ENCODE measurements at places on chromosomes 11 and 22. TPM values are rescaled to one million over a fixed set of nuclear protein-coding genes. Genes with fewer than 3 reads are reported as not detected.
A peak's percentile ranks its signal among the peaks of the same experiment; 100 is the strongest.

DNA sequence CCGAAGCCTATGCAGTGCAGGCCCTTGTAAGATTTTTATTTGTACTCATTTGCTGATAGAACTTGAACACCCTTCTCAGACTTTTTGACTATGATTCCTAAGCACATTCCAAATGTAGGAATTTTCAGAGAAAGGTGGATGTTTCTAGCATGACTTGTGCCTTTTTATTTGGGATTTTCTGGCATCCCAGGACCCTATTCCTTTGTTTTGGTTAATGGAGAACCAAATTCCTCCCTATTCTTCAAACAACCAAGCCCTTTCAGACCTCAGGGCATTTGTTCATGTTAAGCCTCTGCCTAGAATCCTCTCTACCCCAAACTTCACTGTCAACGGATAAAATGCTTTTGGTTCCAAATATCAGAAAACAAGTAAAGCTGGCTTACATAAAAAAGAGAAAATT lies 371.1 kb downstream of the DDX10 start:
- DNase-seq, result no peak

The KDM4E gene
- not detected for total RNA-seq

The PHLDA2 gene
- 41.6 TPM for total RNA-seq

- DNase-seq, result peak; percentile 58
Measured at GRCh38 chr11:59283825-59284772, 71.4 kb upstream of the MPEG1 start.

- no peak for DNase-seq
Measured at GRCh38 chr11:38246451-38246850, 1648.4 kb upstream of the RAG2 start.

GRCh38 chr22:38193580-38193979 lies 8.2 kb upstream of the MAFF start:
- DNase-seq, result no peak

DNA sequence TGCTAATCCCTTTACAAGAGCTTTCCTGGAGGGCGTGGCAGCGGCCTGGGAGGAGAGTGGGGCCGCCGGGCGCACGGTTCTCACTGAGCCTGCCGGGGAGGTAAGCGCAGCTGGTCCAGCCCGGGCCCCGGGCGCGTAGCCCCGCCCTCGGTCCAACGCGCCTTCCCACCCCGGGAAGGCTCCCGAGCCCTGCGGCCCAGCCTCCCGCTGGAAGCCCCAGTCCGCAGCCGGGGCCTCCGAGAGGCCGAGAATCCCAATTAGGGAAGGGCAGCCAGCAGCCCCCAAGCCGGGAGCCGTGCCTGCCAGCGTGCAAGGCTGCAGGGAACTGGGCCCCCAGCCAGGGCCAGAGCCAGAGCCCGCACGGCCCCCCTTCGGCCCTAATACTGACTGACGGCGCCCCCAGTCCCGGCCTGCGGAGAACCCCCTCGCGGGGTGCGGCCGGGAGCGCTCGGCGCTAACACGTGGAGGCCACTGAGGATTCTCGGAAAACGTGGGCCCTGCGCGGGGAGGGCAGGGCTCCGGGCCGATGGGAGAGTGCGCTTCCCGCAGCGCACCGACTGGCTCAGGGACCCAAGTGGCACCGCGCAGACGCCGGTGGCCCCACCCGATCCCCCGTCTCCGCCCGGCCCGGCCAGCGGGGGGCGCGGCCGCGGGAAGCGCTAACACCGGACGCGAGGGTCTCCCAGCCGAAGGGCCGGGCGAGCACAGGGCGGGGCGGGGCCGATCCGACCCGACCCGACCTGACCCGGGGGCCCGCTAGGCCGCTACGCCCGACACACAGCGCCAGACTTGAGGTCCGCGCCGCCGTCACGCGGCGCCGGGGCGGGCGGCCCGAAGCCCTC lies 5.7 kb downstream of the ZFTA start:
- peak; percentile 64 for DNase-seq

DNA sequence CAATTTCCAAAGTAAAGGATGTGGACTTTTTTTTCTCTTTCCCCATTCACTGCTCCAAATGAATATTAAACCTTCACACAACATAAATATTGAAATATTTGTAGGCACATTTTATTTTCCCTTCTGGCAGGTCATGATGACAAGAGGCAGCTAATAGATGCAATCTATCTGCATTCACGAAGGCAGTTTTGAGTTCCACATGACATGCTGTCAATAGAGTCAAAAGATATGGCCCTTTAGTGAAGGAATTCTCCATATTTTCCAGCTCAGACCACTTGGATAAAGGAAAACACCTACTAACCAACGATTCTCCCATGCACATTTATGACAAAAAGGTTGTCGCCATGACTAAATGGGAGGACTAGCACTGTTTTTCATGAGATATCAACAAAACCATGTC lies 37.9 kb downstream of the TENM4 start:
- no peak for DNase-seq

The CARD16 gene
- 40.2 TPM for total RNA-seq

The CDK2AP2 gene
- 142 TPM for total RNA-seq
